ENCODE measurements at places on chromosomes 2 and 18.

DNA sequence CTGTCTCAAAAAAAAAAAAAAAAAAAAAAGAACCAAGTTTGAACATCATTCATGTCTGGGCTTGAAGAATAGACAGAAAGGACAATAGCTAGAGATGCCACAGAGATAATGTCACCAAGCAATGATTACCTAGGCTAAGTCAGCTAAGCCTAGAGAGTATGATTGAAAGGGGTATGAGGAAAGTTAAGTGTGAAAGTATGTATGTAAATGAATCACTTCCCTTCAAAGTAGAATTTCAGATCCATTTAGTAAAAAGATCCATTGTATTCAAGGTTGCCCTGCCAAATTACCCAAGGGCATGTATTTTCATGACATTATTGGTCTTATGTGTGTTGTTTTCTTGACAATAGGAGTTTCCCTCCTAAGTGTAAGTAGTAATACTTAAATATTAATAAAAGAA lies 34.1 kb upstream of the SLC39A10 start:
- DNase-seq, result no peak

- DNase-seq, result no peak
Measured at GRCh38 chr2:96664366-96664925, 21.9 kb downstream of the FER1L5 start.

GRCh38 chr18:74445585-74445984 lies 11.5 kb downstream of the DIPK1C start:
- no peak for DNase-seq

GRCh38 chr2:124501575-124502152 lies 476.6 kb downstream of the CNTNAP5 start:
- no peak for DNase-seq

- no peak for DNase-seq
Measured at GRCh38 chr18:58097907-58098166, 53.8 kb downstream of the NEDD4L start.

DNA sequence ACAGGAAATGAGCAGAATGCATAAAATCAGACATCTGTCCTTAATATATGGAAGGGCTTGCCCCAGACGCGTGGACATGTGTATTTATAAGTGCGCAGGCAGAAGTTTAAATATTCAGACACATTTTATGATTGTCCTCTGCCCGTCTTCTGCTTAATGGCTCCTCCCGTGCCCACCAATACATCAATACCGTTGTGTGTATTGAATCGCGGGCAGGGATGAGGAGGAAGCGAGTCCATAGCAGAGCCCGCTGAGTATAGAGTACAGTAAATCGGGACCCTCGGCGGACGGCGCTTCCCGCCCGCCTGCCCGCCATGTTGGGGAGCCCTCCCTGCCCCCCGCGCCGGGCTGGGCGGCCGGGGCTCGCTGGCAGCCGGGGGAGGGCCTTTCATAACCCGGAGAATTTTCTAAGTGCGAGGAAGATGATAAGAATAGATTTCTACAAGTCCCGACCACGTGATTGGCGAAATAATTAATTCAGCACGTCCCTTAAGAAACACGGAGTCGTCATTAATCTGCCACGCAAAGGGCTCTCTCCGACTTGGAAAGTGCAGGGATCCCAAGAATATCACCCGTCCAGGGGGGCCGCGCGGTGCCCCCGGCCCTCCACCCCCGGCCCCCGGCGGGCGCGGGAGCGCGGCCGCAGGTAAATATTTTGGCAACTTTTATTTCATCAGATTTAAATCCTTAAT lies at the start of gene HOXD3:
Gene HOXD3 (plus strand): TSS at position 501 of the 692 bp plus-strand sequence. CDS start 11,808 bp downstream, outside the sequence.
- no peak for DNase-seq

DNA sequence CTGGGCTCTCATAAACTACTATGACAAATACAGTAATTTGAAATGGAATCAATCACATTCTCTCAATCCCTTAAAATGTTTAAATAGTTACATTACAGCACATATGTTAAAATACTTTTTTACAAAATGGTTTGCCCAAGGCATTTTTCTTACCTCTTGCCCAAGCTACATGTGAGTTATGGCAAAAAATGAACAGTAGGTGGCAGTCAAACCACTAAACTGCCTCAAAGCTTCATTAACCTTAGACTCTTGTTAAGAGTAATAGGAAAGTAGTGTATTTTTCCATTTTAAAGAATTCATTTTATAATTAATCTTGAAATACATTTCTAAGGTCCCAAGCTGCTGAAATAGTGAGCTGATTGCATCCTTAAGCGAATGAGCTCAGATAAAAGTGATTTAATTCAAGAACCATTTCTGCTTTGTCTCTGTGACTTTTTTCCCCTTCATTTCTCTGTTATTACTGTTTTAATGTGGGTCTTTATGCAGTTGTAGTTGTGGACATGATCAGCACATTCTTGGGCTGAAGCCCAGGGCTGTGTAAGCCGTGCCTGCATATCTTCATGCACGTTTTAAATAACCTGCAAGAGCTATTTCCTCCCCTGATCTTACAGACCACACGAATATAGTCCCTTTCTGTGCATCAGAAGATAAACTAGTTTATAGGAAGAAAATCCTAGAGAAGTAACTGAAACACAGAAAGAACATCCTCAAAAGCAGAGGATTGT lies 311.8 kb downstream of the LNPK start:
- peak; percentile 2 for DNase-seq

DNA sequence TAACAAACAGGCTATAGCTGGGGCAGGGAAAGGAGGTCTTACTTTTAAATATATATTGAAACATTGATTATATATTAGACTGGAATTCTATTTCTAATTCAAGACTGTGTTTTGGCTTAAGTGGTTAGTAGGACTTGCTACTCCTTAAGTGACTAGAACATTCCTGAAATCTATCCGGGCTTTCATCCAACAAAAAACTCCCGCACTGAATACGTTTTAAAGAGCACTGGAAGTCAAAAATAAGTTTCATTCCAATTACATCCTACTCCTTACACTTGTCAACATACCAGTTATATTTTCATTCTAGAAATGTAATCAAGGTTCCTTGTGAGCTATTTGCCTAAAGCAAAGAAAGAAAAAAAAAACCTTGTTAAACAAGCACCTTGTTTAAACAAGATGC lies 204.6 kb downstream of the SP3 start:
- DNase-seq, result no peak

DNA sequence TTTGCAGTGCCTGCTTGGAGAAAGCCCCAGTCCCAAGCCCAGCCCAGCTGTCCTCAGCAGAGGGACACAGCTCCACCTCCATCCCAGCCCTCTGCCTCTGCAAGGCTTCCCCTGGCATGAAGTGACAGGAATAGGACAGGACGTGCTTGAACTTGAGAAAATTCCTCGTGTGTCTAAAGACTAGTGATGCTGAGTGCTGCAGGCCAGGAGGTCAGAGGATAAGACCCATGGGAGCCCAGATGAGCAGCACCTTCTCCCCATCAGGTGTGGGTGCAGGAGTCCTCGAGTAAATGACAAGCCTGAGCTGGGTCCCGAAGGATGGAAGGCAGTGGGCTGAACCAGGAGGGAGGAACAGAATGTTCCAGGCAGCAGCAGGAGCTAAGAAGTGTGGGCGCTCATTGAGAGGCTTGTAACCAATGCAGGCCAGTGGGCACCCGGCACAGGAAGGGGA lies 67.8 kb upstream of the UXS1 start:
- DNase-seq, result no peak

DNA sequence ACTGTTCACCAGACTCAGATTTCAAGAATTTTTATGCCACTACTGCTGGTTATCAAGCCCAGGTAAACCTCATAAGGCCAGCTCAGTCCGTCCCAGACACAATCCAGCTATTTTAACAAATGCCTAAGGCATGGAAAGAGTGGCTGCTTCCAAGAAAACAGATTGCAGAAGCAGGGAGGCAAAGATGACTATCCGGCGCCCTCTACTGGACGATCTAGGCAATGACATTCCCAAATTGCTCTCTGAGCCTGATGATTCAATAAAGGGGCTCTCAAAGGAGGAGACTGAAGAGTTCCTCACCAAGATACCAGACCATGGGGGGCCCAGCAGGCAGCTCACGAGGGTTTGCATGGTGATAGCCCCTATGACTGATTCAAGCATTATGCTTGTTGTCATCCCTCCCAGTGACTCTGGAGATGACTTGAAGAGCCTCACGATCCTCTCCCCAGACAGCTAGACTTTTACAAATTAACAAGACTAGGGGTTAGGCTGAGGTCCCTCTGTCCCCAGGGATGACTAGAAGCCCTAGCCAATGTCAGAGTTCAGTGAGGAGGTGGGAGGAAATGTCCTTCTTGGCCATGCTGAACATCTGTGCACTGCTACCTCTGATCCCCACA lies 25.0 kb downstream of the SERPINB8 start:
- DNase-seq, result no peak

GRCh38 chr2:12847694-12848575 lies 131.2 kb downstream of the TRIB2 start:
- DNase-seq, result no peak

DNA sequence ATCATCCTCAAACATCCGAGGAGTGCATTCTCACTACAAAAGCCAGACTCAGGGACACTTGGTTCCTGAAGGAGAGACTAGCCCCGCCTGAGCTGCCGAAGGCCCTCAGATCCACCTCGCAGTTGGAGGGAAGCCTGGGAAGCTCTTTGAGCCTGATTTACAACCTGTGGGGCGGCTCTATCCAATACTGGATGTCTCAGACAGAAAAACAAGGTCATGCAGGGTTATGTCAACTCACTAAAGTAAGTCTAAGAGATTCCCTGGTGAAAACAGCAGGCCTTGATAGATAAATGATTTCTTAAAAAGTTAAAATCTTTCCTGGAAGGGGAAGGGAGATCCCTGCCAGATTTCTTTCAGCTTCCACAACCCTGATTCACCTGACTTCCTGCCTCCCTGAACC lies 284.3 kb downstream of the CYP26B1 start:
- DNase-seq, result no peak

DNA sequence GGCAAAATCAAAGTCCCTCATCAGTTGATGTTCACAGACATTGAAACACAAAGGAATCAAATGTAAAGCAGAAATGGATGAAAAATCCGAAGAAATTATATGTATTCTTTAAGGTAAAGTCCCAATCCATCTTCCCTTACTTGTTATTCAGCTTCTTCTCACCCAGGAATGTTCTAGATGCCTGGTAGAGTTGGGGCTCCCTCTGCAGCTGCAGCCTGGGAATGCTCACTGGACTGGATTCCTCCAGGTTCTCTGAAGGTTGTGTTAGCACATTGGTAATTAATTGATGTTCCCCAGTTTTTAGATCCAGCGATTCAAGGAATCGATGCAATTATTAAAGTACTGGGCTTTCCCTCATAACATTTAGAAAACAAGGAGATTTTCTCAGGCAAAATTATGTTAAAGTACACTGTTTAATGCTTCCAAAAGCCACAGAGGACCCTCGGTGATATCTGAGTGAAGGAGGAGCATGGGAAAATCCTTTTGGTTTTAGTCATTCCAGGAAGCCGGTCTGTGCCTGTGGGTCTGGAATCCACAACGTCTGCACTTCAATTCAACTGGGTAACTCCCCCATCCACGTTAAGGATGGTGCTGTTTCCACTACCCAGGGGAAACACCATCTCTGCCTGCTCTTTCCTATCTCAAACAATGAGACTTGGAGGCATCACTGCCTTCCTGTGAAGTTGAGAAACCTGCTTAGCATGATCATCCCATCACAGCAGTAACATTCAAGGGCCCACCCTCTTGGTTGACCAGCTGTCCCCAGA lies 22.0 kb downstream of the NTSR2 start:
- no peak for DNase-seq

GRCh38 chr2:12787891-12788801 lies 71.4 kb downstream of the TRIB2 start:
- no peak for DNase-seq

DNA sequence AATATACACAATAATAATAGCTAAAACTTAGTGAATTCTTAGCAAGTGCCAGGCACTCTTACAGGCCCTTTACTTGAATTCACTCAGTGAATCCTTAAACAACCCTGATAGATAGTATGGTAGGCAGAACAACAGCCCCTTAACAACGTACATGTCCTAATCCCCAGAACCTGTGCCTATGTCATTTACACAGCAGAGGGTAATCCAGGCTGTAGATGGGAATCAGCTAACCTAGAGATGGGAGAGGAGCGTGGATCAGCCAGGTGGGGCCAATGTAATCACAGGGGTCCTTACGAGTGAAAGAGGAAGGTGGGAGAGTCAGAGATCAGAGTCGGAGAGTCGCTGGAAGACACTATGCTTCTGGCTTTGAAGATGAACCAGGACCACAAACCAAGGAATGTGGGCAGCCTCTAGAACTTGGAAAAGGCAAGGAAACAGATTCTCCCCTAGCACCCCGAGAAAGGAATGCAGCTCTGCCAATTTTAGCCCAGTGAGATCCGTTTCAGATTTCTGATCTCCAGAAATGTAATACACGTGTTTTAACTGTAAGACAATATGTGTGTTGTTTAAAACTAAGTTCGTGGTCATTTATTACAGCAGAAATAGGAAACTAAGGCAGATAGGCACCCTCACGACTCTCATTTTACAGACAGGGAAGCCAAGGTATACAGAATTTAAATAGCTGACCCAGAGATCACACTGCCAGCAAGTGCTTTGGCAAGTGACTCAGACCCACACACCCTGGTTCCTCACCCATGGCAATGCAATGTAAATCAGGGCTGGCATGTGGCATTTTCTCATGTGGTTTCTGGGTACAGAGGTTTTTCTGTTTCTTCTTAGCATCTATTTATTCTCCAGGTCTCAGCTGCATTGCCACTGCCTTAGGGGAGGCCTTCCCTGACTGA lies 68.9 kb downstream of the DOCK10 start:
- DNase-seq, result no peak

DNA sequence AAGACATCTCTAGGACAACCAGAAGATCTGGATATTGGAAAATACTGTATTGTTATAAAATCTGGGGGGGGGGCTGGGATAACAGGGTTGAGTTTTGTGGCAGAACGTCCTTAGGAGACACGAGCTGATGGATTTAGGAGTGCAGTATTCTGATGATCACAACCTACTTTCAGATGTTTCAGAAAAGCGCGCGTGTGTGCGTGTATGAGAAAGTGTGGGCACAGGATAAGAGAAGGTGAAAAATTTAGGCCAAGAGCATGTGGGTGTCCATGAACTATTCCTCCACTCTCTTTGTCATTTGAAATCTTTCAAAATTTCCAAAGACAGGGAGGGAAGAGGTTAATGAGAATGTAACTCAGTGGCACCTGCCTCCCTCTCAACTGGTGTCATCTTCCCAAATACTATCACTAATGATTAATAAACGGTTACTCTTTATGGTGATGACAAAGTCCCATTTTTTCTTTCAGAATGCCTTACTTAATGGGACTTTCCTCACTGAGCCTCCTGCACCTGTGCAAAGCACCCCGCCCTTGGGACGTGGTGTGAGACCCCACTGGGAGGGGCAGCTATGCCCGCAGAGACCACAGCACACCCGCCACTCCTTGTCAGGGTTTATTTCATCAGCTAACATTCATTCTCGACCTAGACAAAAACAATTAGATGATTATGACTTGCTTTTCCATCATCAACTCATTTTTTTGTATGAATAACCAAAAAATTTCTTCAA lies 53.6 kb downstream of the HS6ST1 start:
- no peak for DNase-seq

DNA sequence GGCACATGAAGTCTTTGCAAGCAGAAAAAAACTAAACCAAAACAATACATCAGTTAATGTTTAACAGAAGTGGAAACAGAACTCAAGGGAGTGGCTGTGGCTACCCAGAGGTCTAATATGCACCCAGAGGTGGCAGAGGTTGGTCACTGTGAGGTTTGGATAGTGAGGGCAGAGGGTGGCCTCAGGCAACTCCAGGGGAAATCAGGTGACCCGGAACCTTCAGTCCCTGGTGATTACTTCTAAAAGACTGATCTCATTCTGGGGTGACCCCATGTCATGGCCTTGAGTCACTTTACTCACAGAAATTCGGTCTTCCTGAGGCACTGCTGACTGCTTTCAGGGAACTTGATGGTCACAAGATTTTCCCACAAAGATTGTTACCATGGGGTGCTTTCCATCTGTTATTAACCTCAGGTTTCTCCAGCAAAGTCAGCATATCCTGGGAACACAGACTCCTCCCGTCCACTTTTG lies 99.4 kb downstream of the TMEM17 start:
- DNase-seq, result no peak
